ENCODE measurements at places on chromosomes 12 and 14. TPM values are rescaled to one million over a fixed set of nuclear protein-coding genes. Genes with fewer than 3 reads are reported as not detected.

The NEK9 gene
- 49.9 TPM for total RNA-seq

The SERPINA9 gene
- not detected for total RNA-seq

The PCNX4 gene
- 87.1 TPM for total RNA-seq

- DNase-seq, result no peak
Observed at GRCh38 chr14:51818748-51819380, 41.5 kb upstream of the GNG2 start.

GRCh38 chr14:86179980-86180379 is 650.0 kb downstream of the FLRT2 start:
- no peak for DNase-seq

- DNase-seq, result no peak
Observed at GRCh38 chr14:76939015-76939742, 89.3 kb downstream of the IRF2BPL start.

GRCh38 chr12:68487721-68488309 is 122.9 kb upstream of the RAP1B start:
- DNase-seq, result no peak

GRCh38 chr12:17015501-17015900 is 409.5 kb upstream of the LMO3 start:
- no peak for DNase-seq

DNA sequence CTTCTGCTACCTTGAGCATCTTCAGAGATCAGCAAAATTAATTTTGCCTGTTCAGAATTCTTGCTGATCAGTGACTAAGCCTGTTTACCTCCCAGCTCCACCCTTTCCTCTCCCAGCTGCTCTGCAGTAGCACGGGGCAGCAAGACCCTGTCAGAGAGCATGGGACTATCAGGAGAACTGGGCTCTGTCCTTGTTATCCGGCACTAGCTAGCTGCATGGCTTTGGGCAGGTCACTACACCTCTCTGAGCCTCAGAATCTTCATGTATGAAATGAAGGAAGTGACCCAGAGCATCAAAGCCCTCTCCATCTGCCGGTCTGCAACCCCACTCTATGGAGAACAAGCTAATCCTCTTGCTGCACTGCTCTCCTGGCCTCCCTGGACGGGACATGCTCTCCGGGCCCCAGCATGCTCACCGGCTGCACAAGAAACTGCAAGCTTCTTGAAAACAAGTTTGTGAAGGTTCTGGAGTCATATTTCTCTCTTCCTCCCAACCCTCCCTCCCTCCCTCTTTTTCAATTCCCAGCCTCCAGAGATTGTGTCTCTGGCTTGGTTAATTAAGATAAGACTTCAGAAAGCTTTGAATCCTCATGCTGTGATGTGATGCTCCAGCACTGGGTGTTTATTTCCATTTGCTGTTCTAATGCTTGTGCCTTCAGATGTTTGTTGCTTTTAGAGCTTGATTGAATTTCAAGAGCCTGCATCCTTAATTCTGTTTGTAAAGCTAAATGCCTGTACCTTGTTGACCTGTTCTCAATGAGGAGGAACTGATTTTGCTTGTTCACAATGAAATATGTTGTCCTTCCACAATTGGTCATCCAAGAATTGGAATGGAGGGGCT is 101.1 kb downstream of the CRACR2A start:
- DNase-seq, result peak; percentile 28

- no peak for DNase-seq
Observed at GRCh38 chr12:47328831-47329545, 249.2 kb upstream of the AMIGO2 start.

- DNase-seq, result peak; percentile 19
Observed at GRCh38 chr12:11967376-11968047, 103.2 kb upstream of the BCL2L14 start.

Measured in dermis blood vessel endothelial cell (primary cell).